ENCODE measurements at places on chromosomes 4 and X.

DNA sequence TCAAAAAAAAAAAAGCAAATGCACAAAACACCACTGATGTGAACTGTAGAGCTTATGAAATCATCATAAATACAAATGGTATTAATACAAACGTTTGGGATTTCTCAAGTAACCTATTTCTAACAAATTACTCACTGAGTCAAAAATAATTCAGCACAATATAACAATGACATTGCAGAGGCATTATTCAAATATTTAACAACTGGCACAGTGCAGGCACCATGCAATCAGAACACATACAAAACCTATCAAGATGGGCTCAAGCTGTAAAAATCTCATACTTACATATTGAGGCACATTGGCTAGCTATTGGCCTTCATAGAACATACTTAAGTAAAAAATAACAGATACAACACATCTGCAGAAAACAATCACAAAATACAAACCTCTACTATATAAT lies 81.1 kb downstream of the LRBA start:
- DNase-seq = no peak

GRCh38 chr4:7894098-7894676 lies 45.5 kb downstream of the AFAP1 start:
- DNase-seq = no peak

GRCh38 chr4:173417833-173418232 lies 18.9 kb upstream of the SCRG1 start:
- DNase-seq = no peak

DNA sequence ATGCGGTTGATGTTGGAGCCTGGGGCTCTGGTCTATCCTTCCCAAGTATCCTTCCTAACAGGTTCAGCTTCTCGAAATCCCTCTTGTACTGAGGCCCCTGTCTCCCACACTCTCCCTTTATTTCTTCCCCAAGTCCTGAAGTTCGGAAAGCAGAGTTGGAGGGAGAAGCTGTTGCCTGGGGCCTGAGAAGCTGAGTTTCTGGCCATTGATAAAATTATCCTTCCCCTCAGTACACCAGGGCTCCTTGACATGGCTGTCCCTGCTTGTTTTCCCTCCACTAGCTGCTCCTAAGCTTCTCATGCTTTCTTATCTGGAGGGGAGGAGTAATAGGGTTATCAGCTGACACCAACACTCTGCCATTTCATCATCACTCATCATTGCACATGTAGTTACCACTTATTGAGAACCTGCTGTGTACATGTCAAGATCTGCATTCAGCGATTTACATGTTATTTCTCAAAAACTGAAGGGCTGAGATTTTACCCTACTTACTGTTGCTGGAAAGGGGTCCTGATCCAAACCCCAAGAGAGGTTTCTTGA lies 58.0 kb downstream of the FUNDC1 start:
- DNase-seq = no peak

DNA sequence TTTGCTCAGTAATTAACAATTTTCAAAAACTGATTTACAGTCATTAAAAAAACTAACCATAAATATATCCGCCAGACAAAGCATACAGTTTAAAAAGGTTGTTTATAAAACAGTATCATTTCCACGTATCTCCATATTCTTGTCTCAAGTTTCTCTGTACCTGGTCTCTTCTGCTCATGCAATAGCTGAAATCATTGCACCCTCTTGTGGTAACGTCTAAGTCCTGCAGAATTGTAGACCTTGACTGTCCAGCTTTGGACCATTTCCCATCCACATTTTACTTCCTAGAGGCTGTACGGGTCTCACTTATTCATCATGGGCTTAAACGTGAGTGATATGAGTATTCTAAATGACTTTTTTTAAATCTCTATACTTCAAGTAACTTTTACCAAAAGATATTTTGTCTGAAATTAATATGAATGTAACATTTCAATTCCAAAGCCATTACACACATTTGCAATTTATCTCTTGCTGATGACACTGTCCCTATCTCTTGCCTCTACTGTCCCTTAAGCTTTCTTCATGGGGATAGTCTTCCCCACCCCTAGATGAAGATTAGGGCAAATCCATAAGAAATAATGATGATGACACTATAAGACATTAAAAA lies 118.5 kb downstream of the BTC start:
- DNase-seq = no peak

DNA sequence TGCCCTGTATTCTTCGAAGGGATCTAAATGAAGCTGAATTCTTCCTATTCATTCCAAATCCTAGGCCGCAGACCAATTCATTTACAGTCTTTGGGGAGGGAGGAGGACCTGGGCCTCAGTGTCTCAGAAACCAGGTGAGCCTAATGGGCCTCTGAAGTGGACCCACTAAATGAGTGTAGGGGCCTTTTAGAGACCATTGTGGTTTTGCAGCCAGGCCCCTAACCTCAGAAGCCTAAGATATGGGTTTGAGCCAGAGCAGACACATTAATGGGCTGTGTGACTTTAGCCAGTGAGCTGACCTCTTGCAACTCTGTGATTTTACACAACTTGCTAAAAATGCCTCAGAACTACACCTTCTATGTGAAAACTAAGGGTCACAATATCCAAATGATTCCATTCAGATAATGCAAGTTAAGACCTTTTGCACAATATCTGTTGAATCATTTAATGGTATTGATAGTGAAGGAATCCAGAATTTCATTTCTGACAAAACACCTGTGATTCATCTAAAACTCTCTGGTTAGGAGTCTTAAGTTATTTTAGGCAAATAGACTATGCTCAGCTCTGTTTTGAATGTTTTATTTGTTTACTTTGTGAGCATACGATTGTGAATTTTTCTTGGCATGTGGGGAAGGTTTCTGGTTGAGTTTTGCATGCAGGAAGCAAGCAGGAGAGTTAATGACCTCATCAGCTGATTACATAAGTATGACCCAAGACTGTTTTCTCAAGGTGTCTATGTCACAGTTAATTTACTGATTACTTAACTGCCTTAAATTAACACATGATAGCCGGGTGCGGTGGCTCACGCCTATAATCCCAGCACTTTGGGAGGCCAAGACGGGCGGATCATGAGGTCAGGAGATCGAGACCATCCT lies 75.0 kb downstream of the EVC start:
- no peak for DNase-seq

DNA sequence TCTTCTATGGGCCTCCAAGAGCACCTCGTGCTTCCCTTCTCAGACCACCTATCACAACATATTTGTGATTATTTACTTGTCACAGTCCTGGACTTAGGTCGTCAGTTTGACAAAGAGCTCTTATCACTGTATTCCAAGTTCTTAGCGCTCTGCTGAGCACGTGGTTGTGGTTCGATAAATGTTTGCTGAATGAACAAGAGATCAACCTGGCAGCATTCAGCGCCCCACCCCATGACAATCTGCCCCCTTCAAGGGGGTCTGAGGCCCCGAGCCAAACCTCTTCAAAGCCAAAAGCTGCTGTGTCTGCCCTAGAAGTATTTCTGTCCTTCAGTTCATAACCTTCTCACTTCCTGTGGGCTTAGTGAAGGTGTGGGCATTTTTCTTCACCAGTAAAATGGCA lies 15.0 kb downstream of the RPS4X start:
- DNase-seq = no peak

DNA sequence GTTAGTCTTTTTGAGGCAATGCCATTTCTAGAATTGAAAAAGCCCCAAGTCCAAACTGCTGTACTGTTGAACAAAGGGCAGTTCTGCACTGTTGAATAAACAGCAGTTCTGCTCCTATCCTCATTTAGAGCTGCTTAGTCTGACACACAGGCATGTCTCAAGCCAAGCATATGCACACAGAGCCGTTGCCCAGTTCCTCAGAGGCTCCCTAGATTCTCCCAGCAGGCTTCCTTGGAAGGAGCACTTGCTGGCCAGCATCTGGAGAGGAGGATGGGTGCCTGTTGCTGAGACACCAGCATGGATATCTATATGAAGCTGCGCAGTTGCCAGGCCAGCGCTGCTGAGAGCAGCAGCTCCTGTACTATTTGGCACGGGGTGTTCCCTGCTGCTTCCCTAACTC lies 138.3 kb upstream of the USP38 start:
- DNase-seq = no peak

GRCh38 chr4:7717946-7718490 lies 221.6 kb downstream of the AFAP1 start:
- DNase-seq = no peak

DNA sequence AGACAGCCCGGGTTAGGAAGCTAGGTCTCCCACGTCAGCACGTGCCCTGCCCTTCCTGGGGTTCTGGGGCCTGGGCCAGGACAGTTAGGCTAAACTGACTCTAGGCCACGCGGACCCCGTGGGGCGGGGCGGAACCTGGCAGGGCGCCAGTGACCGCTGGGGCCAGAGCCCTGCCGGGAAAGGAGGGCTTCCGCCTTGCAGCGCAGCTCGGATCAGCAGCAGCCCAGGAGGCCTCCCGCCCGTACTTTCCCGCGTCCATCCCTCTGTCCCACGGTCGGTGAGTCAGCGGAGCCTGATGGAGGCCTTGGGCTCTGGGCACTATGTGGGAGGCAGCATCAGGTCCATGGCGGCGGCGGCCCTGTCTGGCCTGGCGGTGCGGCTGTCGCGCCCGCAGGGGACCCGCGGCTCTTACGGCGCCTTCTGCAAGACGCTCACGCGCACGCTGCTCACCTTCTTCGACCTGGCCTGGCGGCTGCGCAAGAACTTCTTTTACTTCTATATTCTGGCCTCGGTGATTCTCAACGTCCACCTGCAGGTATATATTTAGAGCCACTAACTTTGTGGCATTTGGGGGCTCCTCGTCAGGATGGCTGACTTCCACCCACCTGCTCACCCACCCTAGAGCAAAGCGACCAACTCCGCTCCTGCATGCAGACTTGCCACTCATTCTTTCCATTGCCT lies at the start of gene SMIM10:
Gene SMIM10, plus strand, starts transcription at position 191 of the 681 bp plus-strand sequence. Its CDS starts 105 bp downstream, at position 296.
- DNase-seq = peak; percentile 8

DNA sequence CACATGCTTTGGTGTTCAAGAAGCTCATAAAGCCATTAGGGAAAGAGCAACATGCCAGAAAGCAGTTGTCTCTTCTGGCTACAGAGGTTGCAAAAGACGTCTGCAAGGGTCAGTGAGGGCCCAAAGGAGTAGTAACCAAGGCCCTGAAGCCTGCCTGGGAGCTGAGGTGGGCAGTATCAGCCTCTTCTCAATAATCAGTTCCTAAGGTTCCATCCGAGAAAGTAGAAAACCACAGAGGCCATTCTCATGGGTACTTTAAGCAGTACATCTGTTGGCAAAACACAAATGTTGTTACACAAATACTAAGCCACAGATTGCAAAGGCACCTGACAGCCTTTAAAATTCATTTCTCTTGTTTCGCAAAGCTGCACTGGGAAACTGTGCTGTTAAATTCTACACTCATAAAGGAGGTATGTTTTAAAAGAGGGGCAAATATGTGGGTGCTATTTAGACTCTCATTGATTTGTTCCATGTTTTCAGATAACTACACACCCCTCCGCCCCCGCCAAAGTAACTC lies 37.7 kb downstream of the MECP2 start:
- no peak for DNase-seq

DNA sequence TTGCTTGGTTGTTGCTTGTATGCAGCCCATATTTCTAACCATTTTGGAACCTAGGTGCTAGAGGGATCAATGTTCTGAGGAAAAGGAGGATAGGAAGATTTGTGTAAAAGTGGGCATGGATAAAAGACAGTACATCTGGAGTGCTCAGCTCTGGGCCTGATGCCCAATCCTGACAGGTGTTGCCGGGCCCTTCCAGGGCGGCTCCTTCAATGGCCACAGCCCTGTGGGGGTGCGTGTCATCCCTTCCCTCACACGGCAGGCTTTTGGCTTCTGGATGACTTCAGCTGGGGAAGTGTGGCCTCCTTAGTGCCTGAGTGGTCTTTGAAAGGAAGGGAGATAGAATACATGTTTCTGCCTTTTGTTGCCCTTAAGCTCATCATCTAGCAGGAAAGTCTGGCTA lies 47.2 kb downstream of the NELFA start:
- DNase-seq = no peak

DNA sequence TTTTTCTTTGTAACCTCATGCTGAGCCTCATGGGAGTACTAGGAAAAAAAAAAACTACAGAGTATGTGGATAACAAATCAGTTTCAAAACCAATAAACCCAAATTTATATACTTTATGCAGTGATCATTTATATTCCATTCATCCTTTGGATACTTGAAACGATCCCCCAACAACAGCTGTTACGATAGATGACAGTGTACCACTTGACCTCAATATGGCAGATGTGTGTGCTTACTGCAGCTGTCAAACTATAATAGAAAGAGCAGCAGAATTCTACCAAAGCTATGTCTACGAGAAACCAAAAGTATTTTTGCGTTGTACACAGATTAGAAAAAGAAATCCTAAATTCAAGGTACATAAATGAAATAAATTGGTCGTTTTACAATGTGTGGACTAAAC lies 337.8 kb downstream of the PDGFC start:
- no peak for DNase-seq

DNA sequence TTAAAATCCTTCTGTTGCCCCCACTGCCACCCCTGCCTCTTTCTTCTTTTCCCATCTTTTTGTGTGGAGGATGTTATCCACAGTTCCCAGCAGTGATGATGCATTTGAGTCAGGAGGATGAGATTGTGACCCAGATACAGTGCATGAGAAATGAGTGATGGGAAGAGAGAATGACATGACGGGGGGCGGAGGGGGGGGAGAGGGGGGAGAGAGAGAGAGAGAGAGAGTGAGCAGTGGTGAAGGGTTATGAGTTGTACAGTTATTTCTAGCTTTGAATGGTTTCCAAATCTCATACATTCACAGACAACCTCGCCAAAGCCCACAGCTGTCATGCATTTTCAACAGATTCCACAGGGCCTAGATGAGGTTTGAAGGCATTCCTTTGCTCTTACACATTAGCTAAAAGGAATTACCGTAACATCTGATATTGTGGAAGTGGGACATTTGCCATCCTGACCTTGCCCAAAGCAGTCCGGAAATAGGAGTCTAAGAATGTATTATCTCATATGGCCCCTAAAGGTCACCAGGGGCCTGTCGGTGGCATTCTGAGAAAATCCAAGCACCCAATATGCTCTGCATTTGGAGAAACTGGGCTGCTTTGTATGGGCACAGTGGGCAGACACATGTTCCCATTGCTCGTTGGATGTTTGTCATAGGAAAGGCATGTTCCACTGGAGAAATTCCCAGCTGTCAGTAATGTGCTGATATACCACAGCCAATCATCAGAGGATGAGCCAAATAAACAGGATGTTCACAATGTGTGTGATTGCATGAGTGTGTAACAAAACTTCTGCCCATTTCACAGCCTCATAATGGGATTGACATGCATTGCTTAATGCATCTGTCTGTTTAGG lies 435.8 kb downstream of the SPRY1 start:
- peak; percentile 27 for DNase-seq

GRCh38 chrX:47644557-47645091 lies 5.7 kb downstream of the ELK1 start:
- no peak for DNase-seq

DNA sequence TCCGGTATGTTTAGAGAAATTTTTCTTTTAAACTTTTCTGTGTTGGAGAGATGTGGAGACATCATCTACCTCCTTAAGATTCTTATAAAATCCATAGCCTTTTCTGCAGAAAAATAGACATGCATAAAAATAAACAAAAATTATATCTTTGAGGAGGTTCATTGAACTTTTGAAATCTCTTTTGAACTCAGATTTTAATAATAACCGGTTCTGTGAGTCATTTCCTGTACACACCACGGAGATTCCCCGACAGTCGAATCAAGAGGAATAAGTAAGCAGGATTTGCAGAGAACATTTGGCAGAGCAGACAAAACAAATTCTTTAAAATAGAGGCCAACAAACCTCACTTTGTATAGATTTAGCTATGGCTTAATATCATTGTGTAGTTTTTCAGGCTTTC lies 918.7 kb upstream of the POU3F4 start:
- no peak for DNase-seq

GRCh38 chrX:48599341-48599740 lies 2.0 kb downstream of the WDR13 start:
- DNase-seq = no peak

- no peak for DNase-seq
Measured at GRCh38 chrX:26574234-26574633, 358.3 kb downstream of the MAGEB5 start.

- DNase-seq = no peak
Measured at GRCh38 chr4:1187182-1187581, 14.8 kb upstream of the SPON2 start.
